ENCODE measurements at places on chromosomes 11 and 22.

DNA sequence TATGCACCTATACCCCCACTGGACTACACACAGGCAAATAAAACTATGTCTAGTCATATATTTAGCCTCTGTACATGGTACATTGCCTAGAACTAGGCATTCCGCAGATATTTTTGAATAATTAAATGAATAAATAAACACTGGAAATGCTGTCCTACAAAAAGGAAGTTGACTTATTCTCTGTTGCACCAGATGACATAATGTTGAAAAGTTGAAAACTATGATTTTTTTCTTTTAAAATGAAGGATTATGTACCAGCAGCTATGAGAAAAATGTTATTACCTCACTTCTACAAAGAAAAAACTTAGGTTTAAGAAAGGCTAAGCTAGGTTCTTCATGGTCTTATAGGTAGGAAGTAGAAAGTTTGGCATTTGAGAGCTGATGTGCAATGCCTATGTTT lies 856.6 kb downstream of the METTL15 start:
- DNase-seq: no peak

GRCh38 chr11:125662689-125663088 lies 18.0 kb downstream of the ACRV1 start:
- no peak for DNase-seq

DNA sequence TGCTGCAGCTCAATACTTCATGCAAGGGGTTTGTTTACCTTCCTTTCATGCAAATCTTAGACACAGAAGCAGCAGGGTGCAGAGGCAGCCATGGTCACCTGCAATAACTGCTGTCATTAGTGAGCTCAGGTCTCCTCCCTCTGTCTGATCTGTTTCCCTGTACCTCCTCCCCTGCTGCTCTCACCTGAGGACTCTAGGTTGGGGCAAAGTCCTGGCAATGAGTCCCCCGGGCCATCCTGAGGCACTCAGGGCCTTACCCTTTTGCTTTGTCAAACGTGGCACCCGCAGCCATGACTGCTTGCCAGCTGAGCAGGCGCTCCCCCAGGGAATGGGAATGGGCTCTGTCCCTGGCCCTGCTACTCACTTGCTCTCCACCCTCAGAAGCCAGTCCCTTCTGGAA lies 3.9 kb downstream of the LRRC10B start:
- no peak for DNase-seq

- no peak for DNase-seq
Observed at GRCh38 chr11:121958971-121959325, 157.1 kb downstream of the BLID start.

DNA sequence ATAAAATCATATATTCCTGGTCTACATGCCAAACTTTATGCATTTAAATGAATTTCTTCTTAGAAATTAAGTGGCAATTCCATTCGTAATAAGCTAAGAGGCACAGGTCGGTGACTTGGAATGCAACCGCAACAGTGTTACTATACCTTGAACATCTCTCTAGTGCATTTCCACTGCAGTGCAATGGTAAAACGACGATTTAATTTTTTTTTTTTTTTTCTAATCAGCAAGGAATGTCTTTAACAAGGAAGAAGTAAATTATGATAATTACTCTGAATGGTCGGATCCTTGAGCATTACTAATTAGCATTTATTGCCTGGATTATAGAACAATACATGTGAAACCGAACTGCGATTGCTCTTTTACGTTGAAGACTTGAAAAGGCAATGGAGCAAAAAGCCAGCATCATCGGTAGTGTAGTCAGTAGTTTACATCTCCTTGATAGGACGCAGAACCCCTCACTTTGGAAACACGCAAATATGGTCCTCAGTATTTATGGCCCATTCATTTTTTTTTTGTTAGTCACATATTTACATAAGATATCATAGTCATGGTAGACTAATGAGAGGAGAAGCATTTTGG lies 20.2 kb downstream of the BLID start:
- DNase-seq: no peak

- no peak for DNase-seq
Observed at GRCh38 chr11:129767827-129768226, 47.8 kb upstream of the TMEM45B start.

GRCh38 chr11:67418476-67419281 lies 3.2 kb downstream of the CARNS1 start:
- DNase-seq: peak; percentile 38

GRCh38 chr11:61679893-61680621 lies at the start of gene DAGLA:
DAGLA (plus strand) TSS chr11:61680391; CDS start chr11:61720156, 39,765 bp downstream.
- peak; percentile 98 for DNase-seq

GRCh38 chr11:112310419-112310818 lies 49.8 kb upstream of the PLET1 start:
- DNase-seq: peak; percentile 28

GRCh38 chr11:133705074-133705648 lies 140.2 kb downstream of the SPATA19 start:
- no peak for DNase-seq

DNA sequence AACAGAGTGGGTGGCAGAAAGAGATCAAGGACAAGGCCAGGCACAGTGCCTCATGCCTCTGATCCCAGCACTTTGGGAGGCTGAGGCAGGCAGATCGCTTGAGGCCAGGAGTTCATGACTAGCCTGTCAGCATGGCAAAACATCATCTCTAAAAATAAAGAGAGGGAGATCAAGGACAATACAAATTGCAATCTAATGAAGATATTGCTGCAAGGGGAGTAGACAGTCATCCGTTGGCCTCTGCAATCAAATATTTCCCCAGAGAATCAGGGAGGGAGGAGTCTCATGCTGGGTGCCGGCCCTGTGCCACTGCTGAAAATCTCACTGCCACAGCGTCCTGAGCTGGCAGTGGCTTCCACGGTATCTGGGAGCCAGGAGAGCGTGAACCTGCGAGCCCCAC lies 19.4 kb upstream of the IL17RA start:
- no peak for DNase-seq

- peak; percentile 43 for DNase-seq
Observed at GRCh38 chr11:128334311-128335044, 252.9 kb downstream of the ETS1 start.

DNA sequence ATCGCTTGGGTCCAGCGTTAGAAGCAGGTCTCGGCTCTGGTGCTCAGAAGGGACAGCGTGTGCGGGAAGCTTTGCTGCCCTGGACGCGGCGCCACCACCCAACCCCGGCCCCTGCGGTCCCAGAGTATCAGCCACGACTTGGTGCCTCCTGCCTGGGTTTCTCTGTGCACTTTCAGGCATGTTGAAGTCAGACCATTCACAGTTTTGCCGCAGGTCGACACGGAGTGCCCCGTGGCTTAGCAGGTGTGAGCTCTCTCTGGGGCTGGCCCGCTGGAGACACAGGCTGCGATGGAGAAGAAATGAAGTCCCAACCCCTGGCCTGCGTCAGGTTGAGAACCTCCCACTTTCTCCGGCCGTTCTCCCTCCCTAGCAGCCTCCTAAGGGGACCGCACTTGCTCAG lies 494.5 kb downstream of the BRD1 start:
- DNase-seq: no peak

GRCh38 chr11:75072582-75072981 lies 24.1 kb downstream of the OR2AT4 start:
- no peak for DNase-seq

- DNase-seq: no peak
Observed at GRCh38 chr11:64535811-64536210, 55.2 kb upstream of the SLC22A12 start.

- DNase-seq: no peak
Observed at GRCh38 chr11:36899800-36900199, 301.8 kb upstream of the RAG2 start.

DNA sequence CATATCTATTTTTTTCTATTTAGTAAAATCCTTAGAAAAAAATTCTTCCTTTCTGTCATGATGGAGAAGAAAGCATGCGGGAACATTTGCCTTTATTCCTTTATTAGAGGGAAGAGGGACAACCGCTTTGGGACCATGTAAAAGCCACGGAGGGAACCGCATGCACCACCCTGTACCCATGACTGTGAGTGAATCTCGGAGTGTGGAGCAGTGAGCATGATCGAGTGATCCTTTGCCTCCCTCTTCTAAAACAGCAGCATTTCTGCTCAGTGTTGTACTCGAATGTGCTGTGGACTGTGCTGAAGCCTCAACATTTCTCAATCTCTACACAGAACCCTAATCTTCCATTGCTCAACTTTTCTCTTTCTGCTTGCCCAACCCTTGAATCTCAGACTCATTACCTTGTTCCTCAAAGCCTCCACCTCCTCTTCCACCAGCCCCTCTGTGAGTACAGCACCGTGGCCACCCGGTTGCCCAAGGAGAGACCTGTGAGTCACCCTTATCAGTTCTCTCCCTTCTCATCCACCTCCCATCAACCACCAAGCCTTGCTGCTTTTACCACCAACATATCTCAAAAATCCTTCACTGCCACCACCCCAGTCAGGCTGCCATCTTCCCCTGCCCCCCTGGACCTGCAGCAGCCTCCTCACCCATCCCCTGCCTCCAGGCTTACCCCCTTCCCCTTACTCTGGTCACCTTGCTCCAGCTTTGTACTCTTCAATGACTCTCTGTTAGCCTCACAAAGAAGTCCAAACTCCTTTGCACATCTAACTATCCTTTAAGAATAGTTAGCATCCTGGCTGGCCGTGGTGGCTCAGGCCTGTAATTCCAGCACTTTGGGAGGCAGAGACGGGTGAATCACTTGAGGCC lies 103.1 kb downstream of the NAT10 start:
- DNase-seq: peak; percentile 66

DNA sequence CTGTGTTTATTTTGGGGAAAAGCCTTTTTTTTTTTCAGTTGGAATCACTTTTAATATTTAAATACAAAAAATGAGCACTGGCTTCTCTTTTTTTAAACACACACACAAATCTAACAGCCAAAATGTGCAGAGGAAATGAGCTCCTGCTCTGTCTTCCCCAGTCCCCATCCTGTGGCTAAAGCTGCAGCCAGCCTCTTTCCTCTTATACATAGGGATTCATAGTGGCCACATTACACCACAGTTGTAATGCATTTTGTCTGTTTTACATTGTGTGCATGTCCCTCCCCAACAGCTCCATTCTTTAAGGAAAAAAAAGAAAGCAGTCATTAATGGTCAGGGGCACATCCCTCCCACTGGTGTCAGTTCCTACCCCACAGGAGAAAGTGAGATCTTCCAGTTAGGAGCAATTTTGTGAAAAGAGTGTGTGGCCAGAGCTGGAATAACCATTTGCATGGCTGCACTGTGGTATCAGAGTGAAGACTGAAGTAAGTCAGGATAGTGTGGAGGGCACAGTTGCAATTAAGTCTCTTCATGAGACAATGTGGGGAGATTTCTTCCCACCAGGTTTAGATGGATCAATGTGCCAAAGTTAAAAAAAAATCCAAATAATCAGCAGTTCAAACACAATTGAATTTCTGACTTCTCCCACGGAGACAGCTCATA lies 220.6 kb downstream of the TMEM135 start:
- DNase-seq: no peak

DNA sequence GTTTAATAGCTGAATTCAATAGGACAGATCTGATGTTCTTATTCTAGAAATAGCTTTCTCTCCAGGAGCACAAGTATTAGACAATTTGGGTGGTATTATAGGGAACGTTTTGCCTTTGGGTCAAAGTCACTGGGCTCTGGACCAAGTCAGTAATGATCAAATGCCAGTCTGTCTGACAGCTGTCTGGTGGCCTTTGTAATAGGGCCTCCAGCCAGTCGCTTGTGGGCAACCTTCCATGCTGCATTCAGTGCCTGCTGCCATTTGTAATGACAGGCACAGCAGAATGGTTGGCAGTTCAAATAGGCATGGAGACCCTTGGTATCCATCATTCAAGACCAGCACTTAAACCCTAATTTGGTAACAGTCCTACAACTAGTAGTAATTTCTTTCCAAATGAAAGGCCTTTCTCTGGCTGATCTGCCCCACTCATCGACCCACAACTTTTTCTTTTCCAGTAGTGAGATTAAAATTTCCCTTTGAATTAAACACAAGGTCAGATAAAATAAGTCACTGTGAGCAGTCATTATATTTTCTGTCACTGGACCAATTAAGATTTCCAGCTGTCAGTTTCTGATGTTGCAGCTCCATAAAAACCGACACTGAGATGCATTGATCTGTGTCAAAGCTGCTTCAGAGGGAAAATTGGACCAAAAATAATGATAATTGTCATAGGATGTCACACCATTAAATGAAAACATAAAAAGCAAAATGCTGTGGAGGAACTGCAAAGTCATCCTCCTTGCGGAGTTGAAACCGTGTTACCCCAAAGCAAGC lies 1038.1 kb downstream of the LRRC4C start:
- no peak for DNase-seq

DNA sequence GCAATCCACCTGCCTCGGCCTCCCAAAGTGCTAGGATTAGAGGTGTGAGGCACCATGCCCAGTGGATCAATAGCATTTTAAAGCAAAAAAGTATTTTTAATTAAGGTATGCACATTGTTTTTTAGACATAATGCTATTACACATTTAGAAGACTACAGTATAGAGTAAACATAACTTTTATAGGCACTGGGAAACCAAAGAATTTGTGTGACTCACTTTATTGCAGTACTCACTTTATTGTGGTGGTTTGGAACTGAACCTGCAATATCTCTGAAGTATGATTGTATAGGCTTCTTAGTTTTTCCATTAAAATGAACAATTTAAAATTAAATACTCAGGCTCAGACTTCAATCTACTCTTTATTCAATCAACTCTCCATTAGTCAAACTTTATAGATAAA lies 17.5 kb upstream of the CD3E start:
- DNase-seq: no peak

DNA sequence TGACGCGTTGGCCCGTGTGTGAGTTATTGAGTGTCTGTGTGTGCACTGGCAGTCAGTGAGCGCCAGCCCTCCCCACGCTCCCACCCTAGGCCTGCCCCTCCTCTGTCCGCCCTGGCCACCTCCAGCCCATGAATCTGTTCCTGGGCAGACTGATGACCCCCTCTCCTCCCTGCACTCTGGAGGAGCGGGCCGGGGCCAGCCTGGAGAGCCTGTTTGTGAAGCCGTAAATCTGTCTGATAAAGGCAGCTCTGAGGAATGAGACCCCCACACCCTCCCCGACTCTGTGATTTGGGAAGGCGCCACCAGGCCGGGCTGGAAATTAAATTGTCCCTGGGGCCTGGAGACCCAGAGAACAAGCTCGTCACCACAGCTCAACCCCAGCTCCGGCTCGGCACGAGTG lies 8.6 kb downstream of the TSSC4 start:
- no peak for DNase-seq

DNA sequence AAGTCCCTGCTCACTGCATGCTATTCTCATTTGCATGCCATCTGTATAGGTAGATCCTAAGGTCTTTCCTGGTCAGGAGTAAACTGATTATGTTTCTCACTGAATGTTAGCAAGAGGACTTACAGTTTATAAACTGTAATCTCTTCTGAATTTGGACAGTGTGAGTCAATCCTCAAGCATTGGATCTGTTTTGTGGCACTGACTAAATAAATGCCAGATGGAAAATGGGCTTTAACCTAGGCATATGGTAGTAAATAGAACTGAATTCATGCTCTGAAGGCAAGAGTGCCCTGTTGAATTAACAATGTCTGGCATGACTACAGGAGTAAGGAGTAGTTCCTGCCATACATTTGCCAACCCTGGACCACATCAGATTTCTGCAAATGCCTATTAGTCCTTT lies 11.4 kb downstream of the FAM181B start:
- DNase-seq: no peak

DNA sequence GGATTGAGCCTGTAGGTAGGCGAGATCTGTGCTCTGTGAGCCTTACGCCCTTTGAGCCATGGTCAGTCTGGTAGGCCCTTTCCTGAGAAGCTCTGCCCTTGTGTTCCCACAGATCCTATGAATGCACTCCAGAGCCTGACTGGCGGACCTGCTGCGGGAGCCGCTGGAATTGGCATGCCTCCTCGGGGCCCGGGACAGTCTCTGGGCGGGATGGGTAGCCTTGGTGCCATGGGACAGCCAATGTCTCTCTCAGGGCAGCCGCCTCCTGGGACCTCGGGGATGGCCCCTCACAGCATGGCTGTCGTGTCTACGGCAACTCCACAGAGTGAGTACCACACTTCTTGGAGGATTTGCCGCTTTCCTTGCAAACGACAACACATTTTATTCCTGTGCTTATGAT lies 47.4 kb downstream of the MED15 start:
- no peak for DNase-seq
